ENCODE measurements at places on chromosomes 5 and 9. TPM values are rescaled to one million over a fixed set of nuclear protein-coding genes. Genes with fewer than 3 reads are reported as not detected.
A peak's percentile ranks its signal among the peaks of the same experiment; 100 is the strongest.

DNA sequence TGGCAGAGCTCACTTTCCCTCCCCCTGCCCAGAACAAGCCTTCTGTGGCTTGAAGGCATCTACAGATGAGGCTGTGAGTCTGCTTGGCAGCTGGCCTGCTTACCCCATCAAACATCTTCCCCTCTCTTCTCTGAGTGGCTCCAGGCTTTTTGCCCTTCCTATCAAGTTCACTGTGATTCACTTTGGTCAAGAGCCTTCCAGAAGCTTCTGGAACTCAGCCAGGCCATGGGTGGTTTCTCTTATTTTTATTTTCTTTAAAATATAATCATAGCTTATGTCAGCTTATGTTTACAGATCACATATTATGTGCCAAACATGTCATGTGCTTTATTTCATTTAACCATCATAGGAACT, 267.0 kb downstream of the SEC61B start:
- ATAC-seq: no peak

- ATAC-seq: no peak
These were observed 41.6 kb downstream of the C9orf50 start for GRCh38 chr9:129579294-129579693.

GRCh38 chr9:124657516-124657915, 113.6 kb downstream of the NR6A1 start:
- no peak for ATAC-seq

DNA sequence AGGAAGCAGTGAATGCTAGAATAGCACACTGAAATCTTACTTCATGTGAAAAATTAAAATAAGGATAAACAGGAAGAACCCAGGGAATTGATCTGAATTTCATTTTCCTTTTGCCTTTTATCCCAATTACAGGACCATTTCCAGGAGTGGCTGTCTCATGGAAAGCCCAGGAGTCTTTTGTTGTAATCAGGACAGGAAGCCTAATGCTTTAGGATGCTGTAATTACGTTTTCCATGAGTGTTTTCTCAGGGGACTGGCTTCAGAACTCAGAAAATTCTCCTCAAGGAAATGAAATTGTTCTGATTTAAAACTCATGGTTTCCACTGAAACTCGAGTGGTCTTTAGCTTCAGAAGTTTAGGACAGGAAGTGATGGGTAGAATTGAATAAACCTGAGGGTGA, 56.6 kb upstream of the CAMK4 start:
- no peak for ATAC-seq

GRCh38 chr5:95786821-95787418, 35.6 kb downstream of the GLRX start:
- ATAC-seq: no peak

DNA sequence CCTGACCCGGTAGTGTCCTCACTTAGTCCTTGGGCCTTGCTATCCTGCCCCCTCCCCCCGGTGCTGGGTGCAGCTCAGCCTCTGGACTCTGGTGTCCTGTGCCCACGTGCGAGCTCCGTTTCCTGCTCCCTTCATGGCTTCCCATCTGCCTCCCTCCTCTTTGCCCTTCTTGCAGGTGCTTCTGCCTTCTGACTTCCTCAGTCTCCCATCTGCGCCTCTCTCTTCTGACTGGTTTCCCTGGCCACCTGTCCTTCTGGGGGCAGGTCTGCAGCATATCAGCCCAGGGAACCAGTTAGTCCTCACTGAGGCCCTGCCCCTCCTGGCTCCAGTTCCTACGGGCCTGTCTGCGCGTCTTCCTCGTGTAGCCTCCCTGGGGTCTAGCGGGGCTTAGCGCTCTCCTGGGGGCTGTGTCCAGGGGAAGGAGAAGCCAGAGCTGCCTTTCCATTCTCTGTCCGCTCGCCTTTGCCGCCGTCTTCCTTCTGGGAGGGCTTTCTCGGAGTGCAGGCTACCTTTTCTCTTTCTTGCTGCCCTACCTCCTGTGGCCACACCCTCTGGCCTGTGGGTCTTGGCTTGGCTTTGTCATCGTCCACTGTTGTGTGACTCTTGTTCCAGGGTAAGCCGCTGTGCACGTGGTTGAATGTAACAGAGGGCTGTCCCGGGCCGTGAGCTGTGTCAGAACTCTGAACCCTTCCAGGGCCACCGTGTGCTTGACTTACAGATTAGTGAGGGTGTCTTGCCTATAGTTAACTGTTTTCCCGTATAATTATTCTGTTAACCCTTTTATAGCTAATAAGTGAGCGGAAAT, 51.8 kb downstream of the EHMT1 start:
- ATAC-seq: peak; percentile 53

DNA sequence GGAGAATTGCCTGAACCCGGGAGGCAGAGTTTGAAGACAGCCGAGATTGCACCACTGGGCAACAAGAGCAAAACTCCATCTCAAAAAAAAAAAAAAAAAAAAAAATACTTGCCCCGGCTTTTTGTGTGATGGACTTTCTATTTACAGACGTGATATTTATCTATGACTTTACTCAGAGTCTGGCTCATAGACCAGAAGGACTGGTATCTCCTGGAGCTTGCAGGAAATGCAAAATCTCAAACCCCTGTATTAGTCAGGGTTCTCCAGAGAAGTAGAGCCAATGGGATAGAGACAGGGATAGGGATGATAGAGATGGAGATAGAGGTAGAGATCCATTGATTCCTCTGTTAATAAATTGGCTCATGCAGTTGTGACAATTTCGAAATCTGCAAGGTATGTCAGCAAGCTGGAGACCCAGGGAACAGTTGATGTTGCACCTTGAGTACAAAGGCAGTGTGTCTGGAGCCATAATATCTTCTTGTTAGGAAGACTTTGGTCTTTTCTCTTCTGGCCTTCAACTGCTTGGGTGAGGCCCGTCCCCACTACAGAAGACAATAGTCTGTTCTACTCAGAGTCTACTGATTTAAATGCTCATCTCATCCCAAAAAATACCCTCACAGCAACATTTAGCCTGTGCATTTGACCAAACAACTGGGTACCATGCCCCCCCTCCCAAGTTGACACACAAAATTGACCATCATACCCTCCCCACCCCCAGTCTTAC, 195.4 kb upstream of the MSX2 start:
- peak; percentile 25 for ATAC-seq

- peak; percentile 60 for ATAC-seq
These were observed 79.3 kb downstream of the BRINP1 start for GRCh38 chr9:119289740-119290433.

DNA sequence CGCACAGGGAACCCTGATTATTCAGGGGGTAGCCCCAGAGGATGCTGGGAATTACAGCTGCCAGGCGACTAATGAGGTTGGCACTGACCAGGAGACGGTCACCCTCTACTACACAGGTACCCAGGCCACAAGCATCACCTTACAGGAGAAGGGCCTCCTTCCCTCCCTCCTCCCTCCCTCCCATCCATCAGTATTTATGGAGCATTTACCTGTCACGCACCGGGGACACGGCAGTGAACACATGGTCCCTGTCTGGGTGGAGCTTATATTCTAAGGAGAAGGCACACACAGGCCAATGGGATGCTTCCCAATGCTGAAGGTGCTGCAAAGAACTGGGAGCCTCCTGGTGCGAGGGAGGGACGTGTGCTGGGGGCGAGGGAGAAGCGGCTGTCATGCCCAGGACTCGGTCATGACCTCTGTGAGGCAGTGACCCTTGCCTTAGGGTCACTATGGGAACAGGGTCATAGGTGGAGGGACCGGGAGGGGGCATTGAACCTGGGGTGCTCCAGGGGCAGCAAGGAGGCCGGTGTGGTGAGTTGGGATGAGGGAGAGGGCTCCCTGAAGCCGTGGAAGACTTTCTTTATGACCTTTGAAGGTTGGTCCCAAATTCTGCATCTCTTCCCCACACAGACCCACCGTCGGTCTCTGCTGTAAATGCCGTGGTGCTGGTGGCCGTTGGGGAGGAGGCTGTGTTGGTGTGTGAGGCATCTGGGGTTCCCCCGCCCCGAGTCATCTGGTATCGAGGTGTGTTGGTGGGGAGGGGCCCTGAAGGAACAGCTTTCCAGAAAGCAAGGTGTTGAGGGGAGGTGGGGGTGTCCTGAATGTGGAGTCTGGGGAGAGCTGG, 41.5 kb downstream of the HMCN2 start:
- no peak for ATAC-seq

DNA sequence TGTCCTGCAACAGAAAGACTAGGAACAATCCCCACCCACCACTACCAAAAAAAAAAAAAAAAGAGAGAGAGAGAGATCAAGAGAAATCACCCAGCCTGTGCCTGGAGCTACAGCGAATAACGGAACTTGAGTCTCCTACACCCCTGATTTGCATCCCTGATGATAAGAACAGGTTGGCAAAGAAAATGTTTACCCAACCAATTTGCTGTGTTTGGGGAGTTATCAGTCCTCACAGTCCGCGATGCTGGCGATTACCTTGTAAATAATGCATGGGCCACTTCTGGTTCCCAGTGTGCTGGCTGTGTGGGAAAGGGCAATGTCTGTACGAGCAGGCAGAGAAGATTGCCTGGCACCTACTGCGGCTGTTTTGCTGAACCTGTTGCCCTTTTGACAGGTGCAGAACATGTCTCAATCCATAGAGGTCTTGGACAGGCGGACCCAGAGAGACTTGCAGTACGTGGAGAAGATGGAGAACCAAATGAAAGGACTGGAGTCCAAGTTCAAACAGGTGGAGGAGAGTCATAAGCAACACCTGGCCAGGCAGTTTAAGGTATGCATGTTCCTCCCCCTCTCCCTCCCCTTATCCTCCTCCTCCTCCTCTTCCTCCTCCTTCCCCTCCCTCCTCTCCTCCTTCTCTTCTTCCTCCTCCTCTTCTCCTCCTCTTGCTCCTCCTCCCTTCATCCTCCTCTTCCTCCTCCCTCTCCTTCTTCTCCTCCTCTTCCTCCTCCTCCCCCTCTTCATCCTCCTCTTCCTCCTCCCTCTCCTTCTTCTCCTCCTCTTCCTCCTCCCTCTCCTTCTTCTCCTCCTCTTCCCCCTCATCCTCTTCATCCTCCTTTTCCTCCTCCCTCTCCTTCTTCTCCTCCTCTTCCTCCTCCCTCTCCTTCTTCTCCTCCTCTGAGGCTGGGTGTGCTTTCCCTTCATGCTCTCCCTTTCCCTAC, 8.3 kb downstream of the OLFM1 start:
- no peak for ATAC-seq

- no peak for ATAC-seq
These were observed 150.0 kb upstream of the GNA14 start for GRCh38 chr9:77798140-77798539.

DNA sequence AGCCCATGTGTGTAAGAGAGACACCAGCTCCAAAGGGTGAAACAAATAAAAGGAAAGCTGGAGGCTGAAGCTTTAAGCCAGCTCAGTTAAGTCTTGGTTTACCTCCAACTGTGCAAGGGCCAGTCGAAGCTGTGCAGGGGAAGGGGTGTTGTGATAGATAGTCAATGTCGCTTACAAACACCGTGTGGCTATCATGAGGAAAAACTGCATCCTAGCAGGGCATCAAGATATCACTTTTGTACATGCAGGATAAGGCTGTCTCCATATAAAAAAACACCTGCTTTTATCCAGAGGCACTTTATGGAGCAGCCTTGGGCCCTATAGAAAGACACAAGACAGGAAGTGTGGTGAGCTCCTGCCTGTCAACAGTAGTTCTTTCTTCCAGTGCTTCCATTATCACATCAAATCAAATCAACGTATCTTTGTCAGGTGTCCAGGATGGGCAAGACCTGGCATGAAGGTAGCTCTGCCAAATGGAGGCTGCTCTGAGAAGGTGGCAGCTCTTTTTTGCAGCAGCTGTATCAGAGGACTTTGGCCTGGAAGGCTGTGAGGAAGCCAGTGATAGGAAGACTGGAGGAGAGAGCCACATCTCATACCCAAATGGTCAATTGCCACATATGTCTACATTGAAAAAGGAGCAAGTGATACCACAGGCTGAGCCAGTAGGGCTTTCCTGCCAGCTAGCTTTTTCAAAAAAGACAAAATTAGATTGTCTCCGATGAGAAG, 29.3 kb upstream of the SELENOP start:
- no peak for ATAC-seq

GRCh38 chr5:160477266-160477970, 55.8 kb downstream of the PTTG1 start:
- no peak for ATAC-seq

GRCh38 chr9:14277244-14277643, 36.7 kb downstream of the NFIB start:
- peak; percentile 75 for ATAC-seq

DNA sequence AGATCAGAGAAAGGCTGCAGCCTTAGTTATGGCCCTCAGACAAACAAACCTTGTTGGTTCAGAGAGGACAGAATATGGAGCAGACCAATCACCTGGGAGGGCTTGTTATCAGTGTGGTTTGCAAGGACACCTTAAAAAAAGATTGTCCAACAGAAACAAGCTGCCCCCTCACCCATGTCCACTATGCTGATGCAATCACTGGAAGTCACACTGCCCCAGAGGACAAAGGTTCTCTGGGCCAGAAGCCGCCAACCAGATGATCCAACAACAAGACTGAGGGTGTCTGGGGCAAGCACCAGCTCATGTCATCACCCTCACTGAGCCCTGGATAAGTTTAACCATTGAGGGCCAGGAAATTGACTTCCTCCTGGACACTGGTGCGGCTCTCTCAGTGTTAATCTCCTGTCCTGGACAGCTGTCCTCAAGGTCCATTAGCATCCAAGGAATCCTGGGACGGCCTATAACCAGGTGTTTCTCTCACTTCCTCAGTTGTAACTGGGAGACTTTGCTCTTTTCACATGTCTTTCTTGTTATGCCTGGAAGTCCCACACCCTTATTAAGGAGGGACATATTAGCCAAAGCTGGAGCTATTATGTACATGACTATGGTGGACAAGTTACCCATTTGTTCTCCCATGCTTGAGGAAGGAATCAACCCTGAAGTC, 36.9 kb upstream of the TBCA start:
- no peak for ATAC-seq

DNA sequence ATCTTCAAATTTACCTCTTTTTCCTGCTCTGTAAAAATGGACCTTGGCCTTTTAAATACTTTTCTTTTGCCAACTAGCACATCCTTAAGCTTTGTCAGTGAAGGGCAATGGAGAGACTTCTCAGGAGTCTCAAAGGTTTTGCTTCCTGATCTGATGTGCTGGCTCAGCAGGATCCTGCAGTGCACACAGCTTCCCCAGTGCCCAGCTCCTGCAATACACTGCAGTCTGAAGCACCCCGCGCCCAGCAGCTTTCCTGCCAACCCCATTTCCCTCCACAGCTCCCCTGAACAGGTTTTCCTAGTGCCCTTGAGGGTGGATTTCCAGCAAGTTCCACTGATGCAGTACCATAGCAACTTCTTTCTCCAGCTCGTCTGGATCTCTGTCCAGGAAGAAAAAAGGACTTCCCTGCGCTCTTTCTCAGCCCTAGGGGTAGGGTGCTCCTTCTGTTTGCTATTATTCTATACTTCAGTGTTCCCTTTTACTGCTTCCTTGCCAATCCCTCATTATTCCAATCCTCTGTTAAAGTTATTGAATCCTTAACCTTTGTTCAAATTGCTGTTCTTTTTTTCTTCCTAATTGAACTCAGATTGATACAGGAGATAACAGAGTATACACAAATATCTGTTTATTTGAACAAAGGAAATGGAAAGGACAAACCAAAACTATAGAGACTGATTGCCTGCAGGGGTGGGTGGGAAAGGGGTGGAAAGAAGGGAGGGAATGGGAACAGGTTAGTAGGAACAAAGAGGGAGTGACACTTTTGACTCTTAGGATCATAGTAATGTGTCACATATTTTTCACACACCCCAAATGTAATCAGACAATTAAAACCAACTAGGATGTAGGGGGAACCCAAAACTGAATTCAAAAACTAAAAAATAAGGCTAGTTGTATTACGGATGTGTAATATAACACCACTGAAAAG, 8.5 kb downstream of the SNAPC3 start:
- ATAC-seq: peak; percentile 95

The PHF19 gene
- 25.3 TPM for total RNA-seq

The ITGA2 gene
- total RNA-seq: 31.3 TPM

The IL4 gene
- not detected for total RNA-seq

The DBN1 gene
- total RNA-seq: 27.2 TPM

The ADRA1B gene
- not detected for total RNA-seq

The CEL gene
- total RNA-seq: 2.4 TPM

The SMC5 gene
- 13.3 TPM for total RNA-seq

The C9orf153 gene
- 0.12 TPM for total RNA-seq

All from esophagus mucosa (tissue), 1 donor.